Skeletal muscle cell (primary cell): ENCODE measurements at places on chromosomes 2 and 18.

DNA sequence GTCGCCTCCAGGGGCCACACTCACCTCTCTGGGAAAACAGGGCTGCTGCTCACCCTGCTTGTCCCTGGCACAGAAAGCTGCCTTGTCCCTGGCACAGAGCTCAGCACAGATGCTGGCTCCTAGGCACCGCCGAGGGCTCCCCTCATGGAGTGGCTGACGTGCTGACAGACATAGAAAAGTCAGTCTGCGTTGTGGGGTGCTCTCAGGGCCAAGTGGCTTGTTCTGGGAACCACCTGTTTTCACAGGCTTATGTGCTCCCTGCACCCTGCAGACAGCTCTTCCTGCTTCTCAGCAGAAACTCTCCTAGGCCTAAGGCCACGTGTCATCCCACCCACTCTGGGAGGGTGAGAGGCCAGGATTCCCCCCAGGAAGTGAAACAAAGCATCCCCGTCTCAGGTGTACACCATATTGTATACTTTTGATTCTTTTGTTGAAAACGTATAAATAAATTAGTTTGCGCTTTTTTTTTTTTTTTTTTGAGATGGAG, 84.7 kb upstream of the TMEM200C start:
- no peak for DNase-seq

GRCh38 chr18:32598144-32598543, 127.5 kb upstream of the GAREM1 start:
- no peak for DNase-seq

DNA sequence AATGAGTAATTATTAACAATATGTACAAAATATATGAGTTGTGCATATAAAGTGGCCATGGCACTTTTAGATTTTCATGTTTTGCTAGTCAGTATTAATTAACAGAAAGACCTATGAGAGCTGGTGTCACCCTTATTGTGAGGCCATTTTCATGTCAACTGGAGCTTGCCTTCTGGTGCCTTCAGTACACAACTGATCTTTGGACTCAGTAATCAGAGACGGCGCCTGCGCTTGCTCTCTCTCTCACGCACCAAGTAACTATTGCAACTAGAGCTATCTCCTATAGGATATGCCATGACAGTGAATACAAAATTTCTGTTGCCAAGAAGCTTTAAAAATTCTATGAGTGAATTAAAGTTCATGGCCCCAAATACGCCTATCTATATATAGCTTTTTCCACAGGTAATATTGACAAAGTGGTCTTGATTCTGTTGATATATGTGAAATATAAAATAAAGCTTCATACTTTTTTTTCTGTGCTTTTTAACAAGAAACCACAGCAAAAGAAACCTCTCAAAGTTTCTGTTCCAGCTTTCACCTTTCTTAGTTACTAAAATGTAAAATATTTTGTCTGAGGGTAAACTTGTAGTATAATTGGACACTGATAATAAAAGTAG, 2.9 kb downstream of the SERTAD2 start:
- no peak for DNase-seq

GRCh38 chr2:239278361-239278760, 122.5 kb downstream of the HDAC4 start:
- DNase-seq: no peak

DNA sequence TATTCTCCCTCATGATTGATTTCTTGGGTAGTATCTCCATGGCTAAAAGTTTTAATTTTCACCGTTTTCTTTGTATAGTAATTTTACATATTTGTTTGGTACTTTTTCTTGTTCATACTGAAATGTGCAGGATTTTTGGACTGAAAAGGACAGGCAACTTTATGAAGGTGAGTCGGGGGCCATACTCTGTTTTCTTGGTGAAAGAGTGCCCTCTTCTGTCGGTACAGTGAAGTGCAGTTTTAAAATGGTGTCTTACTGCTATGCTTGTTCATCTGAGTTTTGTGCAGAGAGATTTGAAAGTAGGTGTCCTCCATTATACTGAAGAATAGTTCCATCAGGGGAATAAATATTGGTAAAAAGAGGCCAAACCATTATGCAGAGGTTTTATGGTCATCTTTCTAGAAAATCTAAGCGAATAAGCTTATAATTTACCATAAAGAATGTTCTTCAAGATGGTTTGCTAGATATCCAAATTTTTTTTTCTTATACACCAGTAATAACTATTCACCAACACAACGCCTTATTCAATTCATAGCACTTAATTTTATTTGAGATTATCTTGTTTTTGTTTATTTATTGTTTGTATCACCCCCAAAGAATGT, 8.7 kb upstream of the SERPINB13 start:
- DNase-seq: peak; percentile 18

DNA sequence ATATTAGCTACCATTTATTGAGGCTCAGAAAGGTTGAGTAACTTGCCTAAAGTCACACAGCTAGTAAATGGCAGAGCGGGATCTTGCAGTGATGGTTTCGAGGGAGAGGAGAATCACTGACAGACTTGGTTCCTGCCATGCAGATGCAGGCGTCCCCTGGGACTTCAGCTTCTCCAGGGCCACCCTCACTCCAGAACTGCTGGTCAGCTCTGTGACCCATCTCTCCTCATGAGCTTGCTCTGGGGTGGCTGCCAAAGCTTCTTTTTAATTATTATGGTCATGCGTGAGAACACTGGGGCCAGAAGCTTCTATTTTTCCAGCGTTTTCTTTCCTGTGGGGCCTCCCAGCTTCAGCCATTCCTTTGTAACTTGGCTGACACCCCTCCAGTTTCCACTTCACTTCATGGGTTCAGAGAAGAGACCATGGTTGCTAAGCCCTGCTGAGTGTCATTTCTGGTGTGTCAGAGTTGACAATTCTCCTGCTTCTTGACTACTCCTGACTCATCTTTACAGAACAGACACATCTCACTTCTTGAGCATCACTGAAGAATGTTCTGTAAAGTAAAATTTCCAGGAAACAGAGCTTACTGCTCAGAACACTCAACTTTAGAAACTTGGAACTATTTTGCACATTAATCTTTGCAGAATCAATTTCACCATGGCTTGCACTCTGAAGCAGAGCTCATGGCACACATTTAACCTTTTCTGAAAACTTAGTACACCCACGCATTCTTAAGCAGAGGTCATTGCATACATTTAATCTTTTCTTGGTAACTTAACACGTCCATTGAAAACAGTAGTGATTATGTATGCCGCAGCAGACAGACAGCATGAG, 70.4 kb downstream of the IL1R2 start:
- peak; percentile 97 for DNase-seq

DNA sequence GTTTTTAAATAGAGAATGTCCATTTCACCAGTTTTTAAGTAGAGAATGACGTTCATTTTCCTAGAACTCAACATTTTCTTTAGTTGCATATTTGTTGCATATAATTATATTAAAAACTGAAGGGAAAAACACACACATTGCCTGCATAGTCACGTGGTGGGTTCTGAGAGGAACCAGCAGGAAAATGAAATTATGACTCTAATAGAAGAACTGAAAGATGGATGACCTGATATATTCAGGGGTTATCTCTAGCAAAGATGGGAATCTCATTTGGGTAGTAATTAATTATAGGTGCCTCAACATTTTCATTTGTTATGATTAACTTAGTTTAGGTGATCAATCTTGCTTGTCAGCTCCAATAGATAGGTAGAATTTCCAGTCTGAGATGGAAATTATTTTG, 288.3 kb downstream of the TRIB2 start:
- DNase-seq: no peak

DNA sequence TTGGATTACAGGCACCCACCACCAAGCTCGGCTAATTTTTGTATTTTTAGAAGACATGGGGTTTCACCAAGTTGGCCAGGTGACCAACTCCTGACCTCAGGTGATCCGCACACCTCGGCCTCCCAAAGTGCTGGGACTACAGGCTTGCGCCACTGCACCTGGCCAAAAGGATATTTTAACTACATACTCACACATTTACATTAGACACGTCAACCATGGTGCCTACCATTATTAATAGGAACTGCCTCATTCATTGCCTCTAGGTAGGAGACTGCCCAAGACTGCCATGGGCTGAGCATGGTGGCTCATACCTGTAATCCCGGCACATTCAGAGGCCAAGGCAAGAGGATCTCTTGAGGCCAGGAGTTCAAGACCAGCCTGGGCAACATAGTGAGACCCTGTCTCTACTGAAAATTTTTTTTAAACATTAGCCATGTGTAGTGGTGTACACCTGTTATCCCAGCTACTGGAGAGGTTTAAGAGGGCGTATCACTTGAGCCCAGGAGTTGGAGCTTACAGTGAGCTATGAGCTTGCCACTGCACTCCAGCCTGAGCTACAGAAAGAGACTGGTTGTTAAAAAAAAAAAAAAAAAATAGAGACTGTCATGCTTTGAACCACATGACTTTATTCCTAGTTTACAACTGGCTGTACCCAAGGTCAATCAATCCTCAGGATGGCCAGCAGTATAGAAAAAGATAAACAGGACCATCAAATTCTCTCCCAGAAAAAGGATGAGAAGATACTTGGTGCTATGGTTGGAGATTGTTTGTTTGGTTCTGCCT, 31.1 kb upstream of the EPC2 start:
- no peak for DNase-seq

GRCh38 chr2:72544554-72544953, 281.3 kb downstream of the EXOC6B start:
- DNase-seq: no peak

DNA sequence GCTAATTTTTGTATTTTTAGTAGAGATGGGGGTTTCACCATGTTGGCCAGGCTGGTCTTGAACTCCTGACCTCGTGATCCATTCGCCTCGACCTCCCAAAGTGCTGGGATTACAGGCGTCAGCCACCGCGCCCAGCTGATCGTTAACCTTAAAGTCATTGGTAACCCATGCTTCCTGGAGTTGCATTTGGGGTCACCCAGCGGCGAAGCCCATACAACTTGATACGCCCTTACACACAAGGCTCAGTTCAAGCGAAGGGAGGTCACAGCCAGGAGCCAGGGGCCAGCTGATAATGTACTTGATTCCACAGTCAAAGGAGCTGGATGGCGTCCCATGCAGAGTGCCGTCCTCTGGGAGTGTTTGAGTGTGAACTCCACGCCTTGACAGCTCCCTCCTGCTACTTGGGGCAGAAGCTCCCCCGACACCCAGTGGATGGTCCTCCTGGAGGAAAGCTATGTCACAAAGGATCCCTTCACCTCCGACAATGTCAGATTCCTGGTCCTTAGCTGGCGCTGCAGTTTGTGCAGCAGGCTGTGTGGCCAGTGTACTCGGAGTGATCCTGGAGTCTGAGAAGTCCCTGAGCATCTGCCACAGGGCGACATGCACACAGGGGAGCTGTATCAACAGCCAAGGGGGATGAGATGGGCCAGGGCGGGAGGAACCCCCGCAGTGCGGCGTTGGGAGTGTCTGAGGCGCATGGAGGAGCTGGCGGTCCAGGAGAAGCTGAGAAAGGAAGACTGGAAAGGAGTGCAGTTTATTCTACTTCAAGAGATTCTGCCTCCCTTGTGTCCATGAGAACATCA, 7.9 kb downstream of the CLHC1 start:
- no peak for DNase-seq

GRCh38 chr2:219001577-219002394, 8.6 kb upstream of the CRYBA2 start:
- no peak for DNase-seq

DNA sequence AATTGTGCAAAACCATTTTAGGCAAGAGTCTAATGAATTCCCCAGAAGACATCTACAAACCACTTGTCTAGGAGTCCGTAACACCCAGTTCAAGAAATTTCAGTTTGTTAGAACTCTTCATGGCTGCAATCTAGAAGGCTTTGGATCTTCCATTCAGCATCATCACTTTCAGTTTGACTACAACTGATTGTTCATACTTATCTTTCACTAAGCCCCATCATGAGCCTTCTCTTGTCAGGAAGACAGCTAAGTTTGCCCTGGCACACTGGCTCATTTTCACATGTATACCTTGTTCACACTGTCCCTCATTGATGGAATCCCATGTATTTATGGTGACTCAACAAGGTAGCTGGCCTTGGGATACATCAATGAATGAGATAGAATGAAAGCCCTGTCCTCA, 898.4 kb upstream of the CELF4 start:
- no peak for DNase-seq

GRCh38 chr2:227115761-227116160, 48.2 kb downstream of the COL4A4 start:
- peak; percentile 18 for DNase-seq

DNA sequence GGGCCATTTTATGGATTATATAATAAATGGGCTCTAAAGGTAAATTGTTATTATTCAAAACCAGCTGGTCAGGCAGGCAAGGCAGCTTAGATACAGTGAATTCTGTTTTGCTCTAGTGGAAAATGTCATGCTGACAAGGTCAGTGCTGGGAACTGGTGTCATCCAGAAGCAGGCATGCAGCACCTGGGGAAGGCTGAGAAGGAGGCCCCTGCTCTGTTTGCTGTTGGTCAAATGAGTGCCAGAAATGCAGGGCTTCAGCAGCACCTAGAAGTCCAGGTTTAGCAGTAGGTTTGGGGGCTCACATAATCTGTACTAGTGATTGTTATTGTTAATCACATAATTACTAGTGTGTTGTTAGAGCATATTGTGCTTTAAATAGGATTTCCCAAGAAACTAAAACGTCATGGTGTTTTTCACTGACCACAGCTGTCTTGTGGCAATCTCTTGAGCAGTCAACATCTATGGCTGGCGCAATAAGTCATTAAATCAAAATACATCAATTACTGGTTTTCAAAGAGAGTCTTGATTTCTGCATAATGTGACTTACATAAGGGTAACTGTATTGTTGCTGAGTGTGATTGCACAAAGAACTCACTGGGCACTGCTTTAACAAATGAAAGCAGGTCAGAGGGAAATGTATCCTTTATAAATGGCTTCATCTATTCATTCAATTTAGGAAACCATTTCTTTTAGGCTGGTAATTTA, 99.1 kb downstream of the MYO3B start:
- no peak for DNase-seq

DNA sequence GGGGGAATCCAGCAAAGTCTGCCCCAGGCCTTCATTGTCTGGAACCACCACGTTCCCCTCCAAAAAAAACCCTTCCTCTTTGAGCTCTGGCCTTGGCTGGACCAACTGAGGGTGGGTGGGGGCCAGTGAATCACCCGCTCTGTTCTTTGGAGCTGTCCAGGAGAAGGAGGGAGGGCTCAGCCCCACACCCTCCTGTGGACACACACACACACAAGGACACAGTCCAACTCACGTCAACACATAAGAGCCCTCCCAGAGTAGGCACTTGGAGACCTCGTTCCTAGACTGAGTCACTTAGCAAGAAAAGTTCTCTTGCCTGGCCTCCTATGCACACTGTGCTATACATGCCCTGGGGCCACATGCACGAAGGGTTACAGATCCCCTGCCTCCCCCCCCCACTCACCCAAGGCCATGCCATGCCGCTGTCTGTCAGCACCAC, 1.2 kb upstream of the TNS1 start:
- peak; percentile 95 for DNase-seq

GRCh38 chr2:231276987-231277386, 78.6 kb downstream of the ARMC9 start:
- DNase-seq: no peak
